Stimulated activated CD8-positive, alpha-beta memory T cell treated with anti-CD3 and anti-CD28 coated beads, Interleukin-7, amount 100 ng/mL, for 1 hour (primary cell): ENCODE measurements at places on chromosomes 1 and 21.

- no peak for DNase-seq
These were observed 5.5 kb downstream of the PTPN7 start for GRCh38 chr1:202154766-202155477.

DNA sequence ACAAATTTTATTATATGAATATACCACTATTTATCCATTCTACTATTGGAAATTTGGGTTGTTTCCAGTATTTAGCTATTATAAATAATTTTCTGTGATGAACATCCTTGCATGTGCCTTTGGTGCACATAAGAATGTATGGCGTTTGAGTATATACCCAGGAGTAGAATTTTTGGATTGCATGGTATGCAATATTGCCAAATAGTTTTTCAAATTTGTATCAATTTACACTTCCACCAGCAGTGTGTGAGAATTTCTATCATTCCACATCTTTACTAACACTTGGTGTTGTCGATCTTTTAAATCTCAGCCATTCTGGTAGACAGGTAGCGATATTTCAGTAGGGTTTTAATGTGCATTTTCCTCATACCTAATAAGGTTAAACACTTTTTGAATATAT is 9.2 kb upstream of the FNBP1L start:
- no peak for DNase-seq

GRCh38 chr1:116900471-116901365 is 9.0 kb upstream of the PTGFRN start:
- DNase-seq: no peak

GRCh38 chr1:167210966-167211674 is 9.6 kb upstream of the POU2F1 start:
- DNase-seq: no peak

GRCh38 chr1:86706018-86706635 is 1.8 kb downstream of the SH3GLB1 start:
- DNase-seq: no peak

DNA sequence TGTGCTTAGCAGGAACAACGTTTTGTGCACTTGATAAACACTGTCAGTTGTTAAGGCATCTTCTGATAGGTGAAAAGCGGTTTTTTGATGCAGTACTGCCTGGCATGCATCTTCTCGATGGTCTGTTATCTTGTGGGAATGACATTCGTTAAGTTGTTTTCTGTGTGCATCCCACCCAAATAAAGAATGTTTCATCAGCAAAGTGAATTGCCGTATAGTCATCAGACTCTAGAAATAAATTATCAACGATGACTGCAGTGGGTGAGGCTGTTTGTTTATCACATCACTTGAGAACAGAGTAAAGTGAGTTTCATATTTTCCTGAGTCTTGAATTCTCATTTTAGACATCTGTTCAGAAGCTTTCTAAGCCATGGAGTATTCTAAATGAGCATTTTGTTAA is 34.1 kb downstream of the NFIA start:
- no peak for DNase-seq

- no peak for DNase-seq
These were observed 9.0 kb downstream of the SLC9A1 start for GRCh38 chr1:27145934-27146354.

DNA sequence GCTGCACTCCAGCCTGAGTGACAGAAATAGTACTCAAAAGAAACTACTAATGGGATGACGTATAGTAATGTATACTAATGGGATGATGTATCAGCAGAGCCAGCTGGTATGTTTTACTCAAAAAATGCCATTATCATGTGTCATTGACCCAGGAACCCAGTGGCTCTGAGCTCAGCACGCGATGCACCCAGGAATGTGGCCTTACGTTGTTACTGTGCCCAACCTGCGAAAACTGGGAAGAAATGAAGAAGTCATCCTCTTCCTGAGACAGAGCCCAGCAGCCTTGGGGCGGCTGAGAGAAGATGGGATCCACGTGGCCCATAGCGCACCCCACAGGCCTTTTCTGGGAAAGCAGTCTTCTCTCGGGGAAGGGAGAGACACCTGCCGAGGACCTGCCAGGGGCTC is 8.8 kb downstream of the UBE2J2 start:
- no peak for DNase-seq

- no peak for DNase-seq
These were observed 398.0 kb downstream of the PTPRU start for GRCh38 chr1:29634324-29634723.

- DNase-seq: no peak
These were observed 20.1 kb downstream of the SLAMF1 start for GRCh38 chr1:160626509-160627342.

DNA sequence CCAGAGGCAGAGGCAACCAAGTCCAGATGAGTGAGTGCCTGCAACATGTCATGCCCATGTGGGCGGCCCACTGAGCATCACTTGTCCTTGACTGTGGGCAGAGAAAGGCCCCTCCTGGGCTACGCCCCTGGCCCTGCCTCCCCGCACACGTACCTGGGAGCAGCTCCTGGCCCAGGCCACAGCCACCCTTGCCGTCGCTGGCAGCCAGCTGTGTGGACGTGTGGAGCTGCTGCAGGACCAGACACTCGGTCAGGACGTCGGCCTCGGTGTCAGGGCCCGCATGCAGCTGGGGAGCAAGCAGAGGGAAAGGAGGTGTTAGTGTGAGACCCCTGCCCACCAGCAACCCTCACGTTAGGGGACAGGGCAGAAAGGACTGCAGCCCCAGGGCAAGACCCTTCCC is 61.3 kb downstream of the DMRTB1 start:
- no peak for DNase-seq

GRCh38 chr1:214753236-214753852 is 150.3 kb downstream of the CENPF start:
- DNase-seq: no peak

GRCh38 chr21:41762753-41763152 is 4.1 kb downstream of the RIPK4 start:
- no peak for DNase-seq

DNA sequence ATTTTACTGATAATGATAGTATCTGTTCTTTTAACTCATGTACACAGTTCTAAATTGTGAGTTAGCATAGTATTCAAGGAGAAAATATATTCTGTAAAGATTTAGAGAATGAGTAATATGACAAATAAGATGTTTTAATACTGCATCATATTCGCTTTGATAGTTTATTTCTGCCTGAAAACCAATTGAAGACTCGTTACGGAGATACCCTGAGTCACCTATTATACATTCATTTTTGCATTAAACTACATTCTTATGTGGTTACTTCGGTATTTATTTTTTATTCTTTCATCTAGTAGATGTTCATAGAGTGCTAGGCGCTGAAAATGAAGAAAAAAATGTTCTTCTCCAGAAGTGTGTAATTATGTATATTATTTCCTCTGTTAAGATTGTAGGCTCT is 5.3 kb downstream of the UHMK1 start:
- no peak for DNase-seq

DNA sequence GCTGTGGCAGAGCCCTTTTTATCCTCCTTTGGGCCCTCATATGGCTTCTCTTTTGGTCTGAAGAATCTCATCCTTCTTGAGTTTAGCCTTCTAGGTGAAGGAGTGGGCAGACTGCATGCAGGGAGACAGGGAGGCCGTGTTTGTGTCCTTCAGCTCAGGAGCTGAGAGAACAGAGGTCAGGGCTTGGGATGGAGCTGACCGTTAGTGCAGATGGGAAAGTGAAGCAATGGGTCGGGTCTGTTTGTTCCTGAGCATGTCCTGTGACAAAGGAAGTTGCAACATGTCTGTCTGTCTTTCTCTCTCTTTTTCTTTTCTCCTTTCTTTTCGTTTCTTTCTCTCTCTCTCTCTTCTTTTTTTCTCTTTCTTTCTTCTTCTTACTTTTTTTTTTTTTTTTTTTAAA is 14.9 kb downstream of the MAPKAPK2 start:
- DNase-seq: no peak

DNA sequence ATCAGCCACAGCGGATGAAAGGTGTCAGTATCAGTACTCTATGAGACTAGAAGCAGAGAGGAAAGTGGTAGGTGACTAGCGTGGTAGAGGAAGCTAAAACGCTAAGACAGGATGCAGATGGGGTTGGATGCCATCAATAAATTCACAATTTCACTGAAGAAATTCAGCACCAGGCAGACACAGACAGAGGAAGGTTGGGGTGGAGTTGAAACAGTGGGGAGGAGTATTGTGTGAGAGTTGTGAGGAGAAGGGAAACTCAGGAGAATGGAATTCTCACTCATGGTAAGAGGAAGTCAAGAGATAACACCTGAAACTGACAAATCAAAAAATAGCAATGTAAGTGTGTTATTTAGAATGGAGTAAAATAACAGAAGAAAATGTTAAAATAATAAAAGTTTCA is 208.5 kb upstream of the DAB1 start:
- DNase-seq: no peak

DNA sequence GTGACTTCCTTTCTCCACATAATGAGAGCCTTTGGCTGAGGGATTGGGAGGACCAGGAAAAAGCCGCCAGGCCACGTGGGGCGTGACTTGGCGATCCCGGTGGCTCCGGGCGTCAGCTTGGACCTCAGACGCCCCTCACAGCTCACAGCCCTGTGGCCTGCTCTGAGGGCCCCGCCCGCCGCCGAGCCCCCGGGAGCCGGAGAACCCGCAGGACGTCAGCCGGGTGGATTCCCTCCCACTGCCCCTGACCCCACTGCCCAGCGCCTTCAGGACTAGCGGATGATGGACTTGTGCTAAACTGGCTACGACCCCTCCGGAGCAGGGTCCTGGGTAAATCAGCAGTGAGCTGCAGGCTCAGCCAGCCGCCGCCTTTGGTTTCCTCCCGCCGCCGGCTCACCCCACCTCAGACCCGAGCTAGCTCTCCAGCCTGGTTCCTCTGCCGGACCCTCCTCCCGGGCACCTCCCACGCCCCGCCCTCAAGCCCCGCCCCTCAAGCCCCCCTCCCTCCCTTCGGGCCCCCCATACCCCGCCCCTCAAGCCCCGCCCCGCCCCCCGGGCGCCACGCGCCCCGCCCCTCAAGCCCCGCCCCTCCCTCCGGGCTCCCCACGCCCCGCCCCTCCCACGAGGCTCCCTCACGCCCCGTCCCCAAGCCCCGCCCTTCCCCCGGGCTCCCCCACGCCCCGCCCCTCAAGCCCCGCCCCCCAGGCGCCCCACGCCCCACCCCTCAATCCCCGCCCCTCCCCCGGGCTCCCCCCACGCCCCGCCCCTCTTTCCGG is 10.0 kb upstream of the FAAP20 start:
- no peak for DNase-seq

DNA sequence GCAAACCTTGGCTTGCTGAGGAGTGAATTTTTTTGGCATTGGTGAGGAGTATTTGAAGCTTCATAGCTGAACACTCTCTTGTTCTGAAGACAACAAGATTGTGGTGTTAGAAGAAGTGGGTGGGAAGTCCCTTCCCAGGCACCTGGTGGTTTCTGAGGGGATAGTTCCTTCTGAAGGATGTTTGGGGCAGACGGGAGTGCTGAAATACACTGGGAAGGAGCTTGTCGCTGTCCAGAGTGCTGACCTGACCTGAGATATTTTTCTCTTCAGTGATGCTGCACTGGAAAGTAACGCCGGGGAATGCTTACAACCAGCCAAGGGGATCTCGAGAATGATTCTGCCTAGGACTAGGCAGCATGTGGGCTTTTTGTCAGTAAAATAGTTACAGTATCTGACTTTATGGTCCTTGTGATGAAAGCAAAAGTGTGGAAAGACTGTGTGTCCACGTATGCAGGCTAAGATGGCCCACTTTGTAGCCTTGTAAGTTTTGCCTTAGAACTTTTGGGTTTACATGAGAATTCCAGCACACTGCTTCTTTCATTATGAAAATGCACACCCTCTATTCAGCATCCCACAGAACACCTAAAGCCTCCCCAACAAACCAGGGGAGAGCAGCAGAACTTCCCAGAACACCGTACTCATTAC is 33.1 kb upstream of the NFASC start:
- DNase-seq: no peak

- no peak for DNase-seq
These were observed 74.0 kb upstream of the GALNT2 start for GRCh38 chr1:229993060-229993459.

GRCh38 chr21:45151445-45152160 is 77.2 kb downstream of the ADARB1 start:
- no peak for DNase-seq

DNA sequence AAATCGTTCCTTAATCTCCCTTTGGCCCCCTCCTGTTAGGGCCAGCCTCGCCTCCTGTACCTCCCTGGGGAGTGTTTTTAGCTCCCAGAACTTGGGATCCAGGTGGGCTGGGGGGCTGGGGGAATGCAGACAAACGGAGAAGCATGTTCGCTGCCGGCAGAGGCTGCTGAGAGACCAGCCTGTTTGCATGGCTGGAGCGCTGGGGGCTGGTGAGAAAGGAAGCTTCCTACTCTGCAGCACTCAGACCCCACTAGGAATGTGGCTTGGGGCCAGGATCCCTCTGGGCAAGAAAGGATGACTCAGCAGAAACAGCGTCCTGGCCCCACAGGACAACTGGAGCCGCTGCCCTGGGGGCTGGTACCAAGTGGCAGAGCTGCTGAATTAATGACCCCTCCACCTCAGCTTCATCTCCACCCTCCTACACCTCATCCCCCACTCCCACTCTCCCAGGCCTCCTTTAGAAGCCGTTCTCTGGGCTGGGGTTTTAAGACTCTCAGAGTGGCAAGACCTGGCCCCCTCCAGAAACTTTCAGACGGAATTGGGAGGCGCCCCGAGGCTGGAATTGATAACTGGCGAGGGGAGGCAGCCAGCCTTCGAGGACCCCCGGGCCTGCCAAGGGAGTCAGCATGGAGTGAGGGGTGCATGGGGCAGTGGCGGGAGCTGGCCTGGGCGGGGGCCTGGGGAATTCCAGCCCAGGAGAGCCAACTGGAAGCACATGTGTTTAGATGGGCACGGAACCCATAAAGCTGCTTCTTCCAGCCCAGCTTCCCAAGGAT is 28.5 kb upstream of the EPS8L3 start:
- DNase-seq: no peak

- DNase-seq: no peak
These were observed 50.5 kb downstream of the ZFYVE9 start for GRCh38 chr1:52192436-52192835.

- DNase-seq: no peak
These were observed 245.4 kb downstream of the TNR start for GRCh38 chr1:175498002-175498401.

DNA sequence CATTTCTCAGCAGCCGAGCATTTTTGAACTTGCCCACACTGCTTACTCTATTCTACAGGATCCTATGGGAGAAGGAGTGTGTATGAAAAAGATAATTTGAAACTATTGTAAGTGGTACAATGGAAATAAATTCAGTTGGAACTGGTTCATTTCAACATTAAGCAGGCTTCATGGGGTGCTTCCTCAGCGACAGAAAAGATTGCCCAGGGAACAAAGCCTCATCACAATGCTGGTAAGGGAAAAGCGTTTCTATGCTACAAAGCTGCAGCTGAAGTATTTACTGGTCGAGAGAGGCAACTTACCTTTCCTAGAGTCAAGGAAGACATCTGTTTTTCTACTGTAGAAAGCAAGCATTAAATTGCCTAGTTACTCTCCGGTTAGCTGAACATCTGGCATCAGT is 568.2 kb upstream of the ZP4 start:
- DNase-seq: no peak

- DNase-seq: no peak
These were observed 256.3 kb upstream of the IRF2BP2 start for GRCh38 chr1:234866007-234866866.

GRCh38 chr1:162293073-162293692 is 83.5 kb downstream of the SPATA46 start:
- no peak for DNase-seq

- no peak for DNase-seq
These were observed 8.7 kb downstream of the TENT5B start for GRCh38 chr1:27003745-27004470.

GRCh38 chr1:152967201-152967600 is 3.2 kb upstream of the SPRR4 start:
- no peak for DNase-seq
